Activated CD8-positive, alpha-beta memory T cell treated with anti-CD3 and anti-CD28 coated beads for 48 hours (primary cell): ENCODE measurements at places on chromosomes 3 and 15.

DNA sequence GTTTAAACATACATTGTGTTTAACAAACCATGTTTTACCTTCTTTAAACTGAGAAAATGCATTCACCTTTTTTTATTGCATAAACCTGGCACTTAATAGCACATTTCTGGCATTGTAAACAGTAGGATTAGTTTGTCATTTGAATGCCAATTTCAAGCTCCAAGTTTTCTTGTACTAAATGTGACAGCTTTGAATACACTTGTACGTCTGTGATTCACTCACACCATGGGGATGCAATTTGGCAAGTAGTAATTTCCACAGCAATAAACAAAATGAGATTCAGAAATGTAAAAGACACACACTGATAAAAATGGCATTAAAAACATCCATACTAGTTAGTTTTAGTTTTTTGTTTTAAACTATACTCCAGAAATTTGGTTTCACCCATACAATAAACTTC, 598.9 kb downstream of the SI start:
- DNase-seq = no peak

DNA sequence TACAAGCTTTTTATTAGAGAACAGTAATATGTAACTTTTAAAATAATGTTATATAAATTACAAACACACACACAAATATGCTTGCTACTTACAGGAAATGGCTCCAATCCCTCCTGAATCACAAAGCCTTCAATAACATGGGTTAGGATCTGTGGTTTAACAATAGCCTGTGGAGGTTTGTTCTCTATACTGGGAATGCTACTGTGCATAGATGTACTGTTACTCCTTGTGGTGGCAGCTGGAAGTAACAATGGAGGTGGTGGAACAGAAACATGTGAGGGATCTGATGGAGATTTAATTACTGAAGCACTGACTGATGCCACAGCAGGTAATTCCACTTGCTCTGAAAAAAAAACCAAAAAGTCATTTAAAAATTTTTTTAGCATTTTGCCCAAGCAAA, 64.4 kb downstream of the PHC3 start:
- DNase-seq = no peak

GRCh38 chr15:73517566-73517965, 74.6 kb downstream of the REC114 start:
- no peak for DNase-seq

GRCh38 chr3:133447750-133448477, 48.1 kb downstream of the BFSP2 start:
- DNase-seq = no peak

GRCh38 chr15:49492151-49492550, 69.1 kb downstream of the FGF7 start:
- DNase-seq = no peak

- no peak for DNase-seq
These were observed 99.7 kb upstream of the DAZL start for GRCh38 chr3:16704941-16705340.

DNA sequence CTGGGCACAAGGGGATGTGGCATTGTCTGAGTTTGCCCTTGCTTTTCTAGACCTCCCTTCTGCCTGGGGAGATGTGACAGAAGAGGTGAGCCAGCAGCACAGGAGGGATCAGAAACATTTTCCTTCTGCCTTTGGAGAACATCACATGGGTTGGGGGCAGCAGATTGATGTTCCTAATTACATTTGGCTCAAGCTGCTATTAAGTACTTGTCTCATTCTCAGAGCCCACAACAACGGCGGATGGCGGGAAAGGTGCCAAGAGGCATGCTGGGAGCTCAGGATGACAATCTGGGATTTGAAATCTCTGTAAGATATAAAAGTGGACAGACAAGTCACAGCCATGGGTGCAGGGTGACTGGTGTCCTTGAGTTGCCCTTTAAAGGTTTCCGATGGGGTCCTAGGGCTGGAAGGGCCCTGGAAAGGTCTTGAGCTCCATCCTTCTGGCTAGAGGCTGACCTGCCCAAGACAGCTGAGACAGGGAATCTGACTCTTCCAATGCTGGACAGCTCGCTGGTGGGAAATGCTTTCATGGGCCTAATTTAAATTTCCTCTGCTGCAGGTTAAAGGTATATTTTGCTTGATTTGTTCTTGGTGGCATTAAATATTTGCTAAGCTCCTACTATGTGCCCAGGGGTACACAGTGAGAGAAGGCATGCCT, 2.4 kb upstream of the CORO2B start:
- DNase-seq = no peak

DNA sequence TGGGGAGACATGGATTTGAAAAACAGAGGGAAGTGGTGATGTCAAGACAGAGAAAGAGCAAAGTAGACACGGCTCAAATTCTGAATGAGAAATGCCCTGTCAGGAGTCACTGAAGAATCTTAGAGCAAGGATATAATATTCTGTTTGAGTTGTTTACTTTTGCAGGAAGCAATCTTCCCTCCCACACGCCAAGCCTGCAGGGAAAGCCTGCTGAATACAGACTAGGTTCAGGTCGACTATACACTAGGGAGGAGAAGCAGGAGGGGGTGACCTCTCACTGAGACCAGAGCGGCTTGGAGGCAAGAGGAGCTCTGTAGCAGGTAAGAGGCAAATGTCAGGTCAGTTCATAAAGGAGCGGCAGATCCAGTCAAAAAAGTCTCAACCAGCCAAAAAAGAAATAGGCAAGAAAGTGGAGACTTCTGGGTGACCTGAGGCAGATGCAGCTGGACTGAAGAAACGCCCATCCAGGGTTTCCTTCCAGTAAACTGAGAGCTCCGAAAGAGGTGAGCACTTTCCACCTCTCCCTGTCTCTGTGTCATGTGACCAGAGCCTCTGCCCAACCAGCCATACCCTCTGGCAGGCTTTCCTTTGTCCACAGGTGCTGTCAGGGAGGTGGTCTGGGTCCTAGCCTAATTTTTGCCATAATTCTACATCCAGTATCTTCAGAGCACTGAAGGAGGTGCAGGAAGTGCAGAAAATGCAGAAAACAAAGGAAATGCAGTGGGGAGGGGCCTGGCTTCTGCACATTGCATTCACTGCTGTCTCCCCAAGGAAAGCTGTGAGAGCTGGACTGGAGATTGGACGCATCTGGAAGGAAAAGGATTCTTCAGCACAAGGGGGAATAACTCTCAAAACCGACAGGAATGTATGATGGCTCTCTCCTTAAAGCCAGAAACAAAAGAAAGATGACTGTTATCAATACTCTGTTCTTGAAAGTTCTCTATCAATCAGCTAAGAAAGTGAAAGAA, 37.8 kb upstream of the CTXND1 start:
- DNase-seq = no peak

GRCh38 chr3:27758083-27758482, 36.0 kb upstream of the EOMES start:
- DNase-seq = no peak

DNA sequence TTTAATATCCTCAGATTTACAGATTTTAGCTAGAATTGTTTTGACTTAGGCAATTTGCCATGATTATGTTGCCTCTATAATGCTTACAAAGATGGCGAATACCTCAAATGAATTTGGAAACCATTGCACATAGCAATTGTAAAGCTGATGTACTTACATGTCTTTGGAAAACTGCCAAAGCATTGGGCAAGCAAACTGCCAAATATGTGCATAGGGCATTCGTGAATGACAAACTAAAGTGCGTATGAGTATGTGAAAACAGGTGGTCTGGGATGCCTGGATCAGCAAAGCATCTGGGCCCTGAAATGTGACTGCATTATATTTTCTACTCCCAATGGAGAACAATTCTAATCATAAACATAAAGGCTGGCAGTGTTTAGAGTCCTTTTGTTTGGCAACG, 445.3 kb upstream of the ROBO1 start:
- no peak for DNase-seq

DNA sequence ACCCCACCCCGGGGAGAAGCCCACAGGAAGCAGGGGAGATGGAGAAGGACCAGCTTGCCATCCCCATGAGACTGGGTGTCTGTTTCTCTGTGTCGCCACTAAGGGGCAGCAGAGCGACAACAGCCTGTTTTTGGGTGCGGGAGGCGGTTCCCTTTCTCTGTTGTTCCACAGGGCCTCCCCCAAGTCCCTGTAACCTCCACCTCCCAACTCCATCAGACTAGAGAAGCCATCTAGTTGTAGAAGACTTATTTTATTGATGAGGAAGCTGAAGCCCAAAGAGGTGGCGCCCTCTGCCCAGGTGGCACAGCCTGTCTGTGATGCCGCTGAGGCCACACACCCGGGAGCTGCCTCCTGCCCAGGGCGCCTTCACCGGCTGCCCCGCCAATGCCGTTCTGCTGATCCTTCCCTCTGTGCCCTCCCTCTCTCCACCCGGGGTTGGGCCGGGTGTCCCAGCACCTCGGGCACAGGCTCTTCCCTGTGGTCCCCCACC, 3.9 kb upstream of the CCDC9B start:
- no peak for DNase-seq

DNA sequence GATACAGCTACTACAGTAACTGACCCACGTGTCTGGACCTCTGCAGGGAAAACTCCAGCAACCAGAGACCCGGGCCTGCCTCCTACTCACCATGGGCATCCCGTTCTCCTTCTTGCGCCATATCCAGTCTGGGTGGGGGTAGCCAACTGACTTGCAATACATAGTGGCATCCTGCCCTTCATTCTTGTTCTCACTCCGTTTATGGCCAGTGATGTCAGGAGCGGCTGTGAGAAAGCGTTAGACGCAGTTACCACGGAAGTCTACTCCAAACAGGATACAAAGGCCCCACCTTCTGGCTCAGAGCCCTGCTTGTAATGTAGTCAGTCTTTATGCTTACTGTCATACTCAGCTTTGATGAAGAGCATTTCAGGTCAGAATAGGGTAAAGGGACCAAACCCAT, 59.6 kb downstream of the NPTN start:
- DNase-seq = no peak

DNA sequence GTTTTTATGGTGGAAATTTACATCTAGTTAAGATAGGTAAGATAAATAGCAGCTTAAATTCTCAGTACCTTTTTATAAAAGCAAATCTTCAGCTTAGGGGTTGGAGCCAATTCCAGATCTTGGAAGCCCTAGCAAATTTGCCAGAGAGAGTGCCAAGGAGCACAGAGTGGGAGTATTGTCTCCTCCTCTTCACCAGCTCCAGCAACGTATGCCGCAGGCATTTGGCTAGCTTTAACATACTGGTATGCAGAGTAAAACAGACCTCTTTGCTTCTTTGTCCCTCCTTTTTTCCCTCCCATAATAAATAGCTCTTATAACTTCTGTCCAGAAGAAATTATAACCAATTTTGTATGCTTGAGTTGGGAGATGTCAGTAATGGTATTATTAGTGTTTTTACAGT, 140.4 kb downstream of the DIPK2A start:
- no peak for DNase-seq

- no peak for DNase-seq
These were observed 229.2 kb upstream of the GOLGA6L4 start for GRCh38 chr15:84006421-84006820.

GRCh38 chr15:69305933-69306568, 7.3 kb downstream of the PAQR5 start:
- no peak for DNase-seq

- no peak for DNase-seq
These were observed 7.7 kb downstream of the CRABP1 start for GRCh38 chr15:78347586-78348543.

DNA sequence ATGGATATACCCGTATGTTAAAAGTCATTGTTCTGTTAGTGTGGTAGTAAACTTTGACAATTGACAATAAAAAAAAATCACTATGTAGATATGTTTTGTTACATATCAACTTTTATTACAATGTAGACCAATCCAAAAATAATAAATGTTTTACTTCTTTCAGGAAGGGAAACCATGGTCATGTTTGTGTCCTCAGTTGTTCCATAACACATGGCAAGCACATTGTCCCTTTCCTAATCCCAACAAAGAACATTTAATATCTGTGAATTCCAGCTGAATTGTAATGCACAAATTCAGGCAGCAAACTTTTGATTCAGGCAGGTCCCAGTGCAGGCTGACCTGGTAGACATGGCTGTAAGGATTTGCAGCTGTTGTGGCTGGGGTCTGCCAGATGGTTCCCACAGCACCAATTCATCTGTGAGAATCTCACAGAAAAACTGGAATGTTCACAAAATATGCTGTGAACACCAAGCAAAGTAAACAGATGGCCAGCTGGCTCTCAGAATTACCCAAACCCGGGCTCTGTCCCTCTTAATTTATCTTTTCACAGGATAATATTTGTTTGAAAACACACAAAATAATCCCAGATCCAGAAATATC, 1.9 kb upstream of the SPG21 start:
- DNase-seq = no peak

DNA sequence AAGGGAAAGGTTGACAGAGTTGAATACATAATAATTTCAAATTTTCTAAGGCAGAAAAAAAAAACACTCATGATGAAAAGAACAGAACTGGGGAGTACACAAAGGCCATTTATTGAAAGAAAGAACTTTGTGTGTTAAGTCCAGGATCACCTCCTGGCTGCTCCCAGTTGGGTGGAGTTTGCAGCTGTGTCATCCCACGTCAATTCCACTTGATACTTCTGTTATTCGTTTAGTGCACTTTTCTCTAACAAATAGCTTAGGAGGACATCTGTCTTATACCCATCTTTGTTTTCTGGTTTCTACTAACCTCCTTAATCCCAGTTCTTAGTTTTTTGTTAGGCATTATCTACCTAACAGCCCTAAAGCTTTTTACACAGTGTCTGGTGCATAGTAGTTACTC, 44.7 kb downstream of the SGO1 start:
- DNase-seq = no peak

DNA sequence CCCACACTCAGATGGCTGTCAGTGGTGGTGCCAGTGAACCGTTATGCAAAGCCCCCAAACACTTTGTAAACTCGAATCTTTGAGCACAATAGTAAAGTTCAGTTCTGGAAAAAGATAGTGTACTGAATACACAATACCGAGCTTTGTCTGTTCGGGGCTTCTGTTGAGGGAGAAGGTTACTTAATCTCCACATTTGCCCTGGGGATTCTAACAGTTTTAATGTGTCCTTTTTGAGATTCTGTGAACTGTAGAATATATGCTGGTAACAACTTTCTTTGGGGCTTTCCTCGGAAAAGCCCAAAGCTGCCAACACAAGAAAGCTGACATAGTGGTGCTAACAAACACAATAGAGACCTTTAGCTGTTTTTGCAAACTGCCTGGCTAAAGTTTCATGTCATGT, 686.5 kb downstream of the ROBO1 start:
- DNase-seq = no peak
